ENCODE measurements at places on chromosomes 1 and 21. TPM values are rescaled to one million over a fixed set of nuclear protein-coding genes. Genes with fewer than 3 reads are reported as not detected.

DNA sequence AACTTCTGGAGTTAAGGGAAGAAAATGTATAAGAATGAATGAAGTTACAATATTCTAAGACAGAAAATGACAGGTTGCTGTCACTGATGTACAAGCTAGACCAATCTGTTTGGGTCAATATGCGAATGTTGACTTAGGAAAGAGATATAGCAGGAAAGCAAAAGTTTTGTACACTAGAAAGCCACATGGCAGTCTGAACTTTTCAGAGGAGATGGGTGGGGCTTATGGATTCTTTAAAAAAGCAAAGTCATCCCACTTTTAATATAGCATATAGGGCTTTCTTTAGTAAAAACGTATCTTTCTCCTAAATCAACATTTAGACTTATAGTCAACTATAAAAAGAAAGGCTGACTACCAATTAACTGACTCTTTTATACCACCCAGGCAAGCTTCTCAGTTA is 381.2 kb downstream of the PTPRC start:
- no peak overlapping the region for H3K27ac ChIP-seq
- H3K4me1 ChIP-seq, result peaks cover 2% of the 10 kb centered on the region
- H3K4me3 ChIP-seq, result no peak overlapping the region
- DNase-seq, result no peak

DNA sequence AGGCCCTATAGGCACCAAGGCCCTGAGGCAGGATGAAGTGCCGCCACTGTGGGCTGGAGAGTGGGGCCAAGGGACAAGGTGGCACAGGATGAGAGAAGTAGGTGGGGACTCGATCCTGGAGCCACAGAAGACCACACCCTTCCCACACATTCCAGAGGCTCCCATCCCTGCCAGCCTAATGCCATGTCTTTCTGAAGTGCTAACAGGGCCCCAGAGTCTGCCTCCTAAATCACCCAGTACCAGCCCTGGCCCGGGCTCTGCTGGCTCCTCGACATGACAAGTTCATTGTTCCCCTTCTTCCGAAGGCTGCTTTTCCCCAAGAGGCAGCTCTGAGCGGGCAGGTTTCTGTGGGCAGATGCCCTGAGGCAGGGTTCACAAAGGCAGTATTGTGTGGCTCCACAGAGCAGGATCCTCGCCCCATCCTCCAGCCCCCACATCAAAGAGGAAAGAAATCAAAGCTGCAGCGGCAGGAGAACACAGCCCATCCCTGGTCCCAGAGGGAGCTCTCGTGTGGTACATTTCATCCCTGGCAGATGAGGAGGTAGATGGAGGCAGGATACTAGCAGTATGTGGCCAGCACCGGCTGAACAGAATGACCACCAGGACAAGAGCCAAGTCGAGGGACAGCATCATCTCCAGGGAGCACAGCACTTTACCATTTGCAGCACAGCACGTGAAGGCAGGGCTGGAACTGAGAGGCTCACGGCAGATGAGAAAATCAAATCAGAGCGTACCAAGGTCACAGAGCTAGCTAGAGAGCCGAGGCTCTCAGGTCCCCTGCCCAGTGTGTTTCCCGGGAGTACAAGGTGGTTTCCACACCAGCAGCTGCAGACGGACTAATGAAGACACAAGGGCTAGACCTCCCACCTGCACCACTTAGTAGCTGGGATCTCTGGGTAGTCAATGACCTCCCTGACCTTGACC is 64.8 kb downstream of the SYF2 start:
- H3K4me1 ChIP-seq, result no peaks in the 10 kb centered on the region
- no peak overlapping the region for H3K4me3 ChIP-seq
- H3K27me3 ChIP-seq, result no peaks in the 10 kb centered on the region

DNA sequence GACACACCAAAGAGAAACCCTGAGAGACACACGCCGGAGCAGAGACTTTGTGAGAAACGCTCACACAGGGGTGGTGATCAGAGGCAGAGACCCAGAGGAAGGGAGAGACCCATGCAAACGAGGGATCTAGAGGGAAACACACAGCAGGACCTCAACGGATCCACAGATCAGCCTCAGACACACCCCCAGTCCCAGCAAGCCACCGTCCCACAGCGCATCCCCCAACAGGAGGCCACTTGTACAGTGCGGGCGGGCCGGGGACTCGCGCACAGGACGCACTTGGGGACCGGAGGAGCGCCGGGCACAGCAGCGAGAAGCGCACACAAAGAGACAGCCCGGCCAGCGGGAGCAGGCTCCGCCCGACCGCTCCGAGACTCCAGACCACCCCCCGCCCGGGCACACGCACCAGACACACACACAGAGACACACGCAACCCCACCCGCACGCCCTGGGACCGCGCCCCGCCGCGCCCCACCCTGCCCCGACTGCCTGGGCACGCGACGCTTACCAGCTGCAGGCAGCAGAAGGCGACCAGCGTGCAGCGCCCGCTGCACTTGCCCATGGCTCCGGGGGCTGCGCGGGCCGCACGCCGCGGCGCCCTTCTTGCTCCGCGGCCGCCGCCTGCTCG is 587 bp downstream of the NKAIN1 start:
- H3K4me1 ChIP-seq, result no peaks in the 10 kb centered on the region
- peak overlapping the region; percentile 38 for H3K4me3 ChIP-seq
- no peaks in the 10 kb centered on the region for H3K36me3 ChIP-seq
- peaks cover 55% of the 10 kb centered on the region for H3K27me3 ChIP-seq

DNA sequence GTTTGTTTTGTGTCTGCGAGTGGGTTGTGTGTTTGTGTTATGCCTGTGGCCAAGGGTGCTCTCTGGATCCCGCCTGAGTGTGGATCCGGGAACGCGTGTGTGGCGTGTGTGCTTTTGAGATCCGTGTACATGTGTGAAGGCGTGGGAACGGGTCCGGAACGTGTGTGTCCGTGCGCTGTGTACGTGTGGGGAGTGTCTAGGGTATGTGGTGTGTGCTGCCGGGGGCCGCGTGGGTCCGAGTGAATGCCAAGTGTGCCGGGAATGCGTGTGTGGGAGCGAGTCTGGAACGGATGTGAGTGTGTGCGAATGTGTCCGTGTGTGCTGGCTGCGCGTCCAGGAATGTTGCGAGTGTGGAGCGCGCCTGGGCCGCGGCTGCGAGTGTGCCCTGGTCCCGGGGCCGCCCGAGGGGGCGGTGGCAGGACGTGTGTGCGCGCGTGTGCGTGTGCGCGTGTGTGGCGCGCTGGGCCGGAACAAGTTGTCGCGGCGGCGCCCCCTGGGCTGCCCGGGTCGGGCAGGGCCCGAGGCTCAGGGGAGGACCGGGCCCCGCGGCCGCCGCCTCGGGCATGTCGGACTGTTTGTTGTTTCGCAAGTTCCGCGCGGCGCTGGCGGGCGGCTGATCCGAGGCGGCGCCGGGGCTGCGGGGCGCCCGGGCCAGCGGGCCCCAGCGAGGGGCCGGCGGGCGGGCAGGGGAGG is 953 bp downstream of the PTPRU start:
- H3K4me1 ChIP-seq, result peaks cover 12% of the 10 kb centered on the region
- H3K36me3 ChIP-seq, result no peaks in the 10 kb centered on the region
- H3K27me3 ChIP-seq, result peaks cover 6% of the 10 kb centered on the region
- H3K27ac ChIP-seq, result no peak overlapping the region

DNA sequence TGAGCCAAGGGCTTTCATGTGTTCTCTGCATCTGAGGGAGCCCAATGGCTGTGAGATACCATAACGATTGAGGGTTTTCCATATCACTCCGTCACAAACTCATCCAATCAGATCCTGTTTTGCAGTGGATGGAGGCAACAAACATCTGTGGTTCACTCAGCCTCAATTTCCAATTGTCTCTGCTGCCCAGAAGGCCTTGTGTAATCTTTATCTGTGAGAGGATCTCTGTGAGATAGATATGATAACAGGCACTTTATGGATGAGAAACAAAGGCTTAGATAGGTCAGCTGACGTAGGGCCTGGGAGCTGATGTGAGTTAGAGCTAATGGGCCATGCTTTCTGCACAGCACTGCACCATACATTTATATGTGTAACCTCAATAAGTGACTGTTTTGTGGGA is 3.3 kb upstream of the MTARC1 start:
- no peaks in the 10 kb centered on the region for H3K36me3 ChIP-seq
- peaks cover 23% of the 10 kb centered on the region for H3K27me3 ChIP-seq
- H3K4me3 ChIP-seq, result no peak overlapping the region
- no peak overlapping the region for H3K27ac ChIP-seq
- no peak for DNase-seq
- H3K4me1 ChIP-seq, result peaks cover 4% of the 10 kb centered on the region

GRCh38 chr21:46135782-46136395 is 19.5 kb downstream of the FTCD start:
- H3K36me3 ChIP-seq, result no peaks in the 10 kb centered on the region
- H3K4me1 ChIP-seq, result peaks cover 7% of the 10 kb centered on the region
- no peak overlapping the region for H3K27ac ChIP-seq
- DNase-seq, result no peak
- H3K4me3 ChIP-seq, result no peak overlapping the region

The CELA3B gene
- not detected for total RNA-seq

The TPTE gene
- not detected for total RNA-seq

The TNFRSF9 gene
- 1.4 TPM for total RNA-seq
